ENCODE measurements at places on chromosomes 1 and 21.

- no peak for DNase-seq
Measured at GRCh38 chr1:209363112-209363511, 220.4 kb upstream of the CAMK1G start.

GRCh38 chr21:42698733-42699132 is 45.3 kb downstream of the PDE9A start:
- no peak for DNase-seq

DNA sequence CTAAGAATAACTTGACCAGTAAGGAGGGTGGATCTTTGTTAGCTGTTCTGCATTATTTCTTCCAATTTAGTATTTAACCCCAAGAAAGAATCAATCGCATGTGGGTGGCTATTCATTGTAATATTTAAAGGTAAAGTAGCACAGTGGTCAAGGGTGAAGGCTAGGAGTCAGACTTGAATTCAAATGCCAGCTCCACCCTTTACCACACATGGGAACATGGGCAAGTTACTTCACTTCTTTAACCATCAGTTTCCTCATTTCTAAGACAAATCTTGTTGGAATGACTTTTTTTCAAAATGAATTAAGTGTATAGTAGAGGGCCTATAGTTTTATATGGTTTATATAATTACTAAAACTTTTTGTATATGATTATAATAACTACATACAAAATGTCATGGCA is 71.3 kb upstream of the S1PR1 start:
- DNase-seq: no peak

DNA sequence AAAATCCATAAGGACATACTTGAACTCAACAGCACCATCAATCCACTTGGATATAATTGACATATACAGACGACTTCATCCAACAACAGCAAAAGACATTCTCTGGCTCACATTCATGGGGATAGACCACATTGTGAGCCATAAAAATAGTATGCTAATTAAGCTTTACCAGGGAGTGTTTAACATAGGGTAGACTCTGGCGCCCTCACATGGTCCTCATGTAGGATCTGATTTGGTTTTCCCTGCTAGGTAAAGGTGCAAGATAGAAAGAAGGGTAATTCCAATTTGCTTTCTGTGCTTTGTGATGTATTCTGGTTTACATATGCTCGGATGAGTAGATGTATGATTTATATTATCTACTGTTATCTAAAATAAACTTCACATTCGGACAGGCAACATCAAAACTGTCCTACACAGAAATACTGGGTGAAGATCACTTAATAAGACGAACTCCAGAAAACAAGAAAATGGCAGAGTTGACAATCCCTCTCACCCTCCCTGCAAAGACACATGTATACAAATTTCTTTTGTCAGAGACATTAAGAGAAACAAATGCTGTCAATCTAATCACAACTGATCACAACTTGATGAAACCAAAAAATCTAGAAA is 27.7 kb downstream of the CR1L start:
- peak; percentile 44 for DNase-seq

DNA sequence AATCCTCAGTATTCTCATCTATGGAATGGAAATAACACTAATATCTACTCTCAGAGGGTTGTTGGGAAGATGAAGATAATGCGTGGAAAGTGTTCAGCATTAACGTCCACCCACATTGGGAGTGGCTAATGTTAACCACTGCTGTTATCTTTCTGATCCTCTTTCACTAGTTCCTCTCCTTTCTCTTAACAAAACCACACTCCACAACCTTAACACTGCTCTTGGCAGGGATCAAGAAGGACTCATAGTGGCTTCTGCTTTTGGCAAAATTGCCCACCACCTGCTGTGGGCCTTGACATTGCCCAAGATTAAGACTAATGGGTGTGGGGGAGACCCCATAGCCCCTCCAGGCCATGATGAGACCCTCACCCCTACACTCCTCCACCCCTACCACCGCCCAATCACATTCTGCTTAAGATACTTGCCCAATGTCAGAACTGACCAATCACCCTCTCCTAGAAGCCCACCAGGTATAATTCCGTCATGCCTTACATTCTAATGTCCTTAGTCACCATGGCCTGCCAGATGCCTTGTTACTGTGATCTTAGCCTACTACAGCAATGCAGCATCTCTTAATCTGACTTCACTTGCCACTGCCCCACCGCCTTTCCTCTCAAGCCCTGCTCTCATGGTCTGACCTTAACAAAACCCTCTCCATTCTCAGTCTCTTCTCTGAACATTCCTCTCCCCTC is 27.1 kb downstream of the DHCR24 start:
- DNase-seq: no peak

GRCh38 chr1:229300099-229300757 is 29.3 kb downstream of the RAB4A start:
- no peak for DNase-seq

- DNase-seq: no peak
Measured at GRCh38 chr1:171139890-171140289, 45.2 kb upstream of the FMO2 start.

DNA sequence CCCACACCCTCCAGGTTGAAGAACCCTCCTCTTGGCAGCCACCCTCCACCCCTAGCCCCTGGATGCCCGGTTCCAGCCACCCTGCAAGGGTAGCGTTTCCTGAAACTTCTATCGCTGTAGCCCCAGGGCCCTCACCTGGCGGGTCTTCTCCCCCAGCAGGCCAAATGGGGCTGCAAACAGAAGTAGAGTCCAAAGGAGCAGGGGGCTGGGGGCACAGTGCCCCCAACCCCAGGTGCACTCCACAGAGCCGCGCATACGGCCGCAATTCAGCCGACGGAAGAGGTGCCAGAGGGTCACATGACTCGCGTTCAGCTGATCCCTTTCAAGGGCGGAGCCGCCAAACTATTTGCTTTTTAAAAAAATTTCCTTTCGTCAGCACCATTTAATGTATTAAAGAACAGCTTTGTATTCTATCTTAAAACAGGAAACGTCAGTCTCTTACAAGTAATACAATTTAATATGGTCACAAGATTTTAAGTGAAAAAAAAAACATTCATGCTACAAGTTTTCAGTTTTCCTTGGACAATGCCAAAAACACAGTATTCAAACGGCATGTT is at the start of gene GLMP:
Gene GLMP, minus strand, starts transcription at position 289 of the 557 bp plus-strand sequence. Its CDS starts 34 bp downstream, at position 255.
- peak; percentile 49 for DNase-seq

GRCh38 chr1:177975588-177976495 is 6.0 kb upstream of the SEC16B start:
- no peak for DNase-seq

DNA sequence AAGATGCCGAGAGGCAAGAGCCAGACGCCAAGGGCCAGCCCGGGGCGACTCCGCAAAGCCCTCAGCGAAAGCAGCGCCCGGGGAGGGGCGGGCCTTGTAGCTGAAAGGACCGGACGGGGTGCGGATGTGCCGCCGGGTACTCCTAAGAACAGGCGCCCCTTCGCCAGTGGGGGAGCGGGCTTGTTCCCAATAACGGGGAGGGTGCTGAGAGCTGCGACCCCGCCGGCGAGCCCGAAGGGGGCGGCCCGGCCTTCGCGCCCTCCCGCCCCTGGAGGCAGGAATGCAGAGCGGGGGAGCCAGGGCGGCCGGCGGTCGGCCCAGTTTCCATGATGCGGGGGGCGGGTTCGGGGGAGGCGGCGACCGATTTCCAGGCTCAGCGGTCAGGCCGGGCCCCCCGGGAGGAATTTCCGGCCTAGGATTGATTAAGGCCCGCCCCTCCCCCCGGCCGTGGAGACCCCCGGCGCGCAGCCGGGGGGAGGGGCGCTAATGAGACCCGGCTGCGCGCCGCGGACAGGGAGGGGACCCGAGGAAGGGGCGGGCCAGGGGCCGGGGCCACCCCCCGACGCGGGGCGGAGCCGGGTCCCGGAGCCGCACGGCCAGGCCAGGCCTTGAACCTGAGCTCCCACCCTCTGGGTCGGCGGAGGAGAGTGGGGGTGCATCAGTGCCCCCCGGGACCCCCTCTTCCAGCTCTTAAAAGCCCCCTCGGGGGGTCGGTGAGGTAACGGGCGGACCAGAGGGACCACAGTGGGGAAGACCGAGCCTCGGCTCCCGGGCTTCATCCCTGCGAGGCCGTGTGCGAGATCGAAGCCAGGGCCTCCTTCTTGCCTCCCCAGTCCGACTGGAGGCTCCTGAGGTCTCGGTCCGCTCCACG is 898 bp upstream of the TMEM200B start:
- peak; percentile 74 for DNase-seq

DNA sequence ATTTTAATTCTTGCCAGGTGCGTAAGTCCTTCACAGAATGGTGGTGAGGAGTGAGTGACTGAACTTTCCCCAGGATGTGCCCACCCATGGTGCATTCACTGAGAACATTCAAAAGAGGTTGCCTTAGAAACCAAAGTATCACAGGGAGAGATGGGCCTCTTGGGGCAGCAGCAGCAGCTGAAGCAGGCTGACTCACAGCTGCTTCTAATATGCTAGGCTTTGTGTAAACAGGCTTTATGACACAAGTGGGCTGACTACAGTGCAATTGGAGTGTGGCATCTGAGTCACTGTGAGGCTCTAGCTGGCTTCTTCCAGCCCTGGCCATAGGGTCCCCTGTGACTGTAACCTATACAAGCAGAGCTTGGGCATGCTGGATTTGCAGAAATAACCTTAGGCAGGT is 12.6 kb downstream of the PIGP start:
- DNase-seq: no peak

DNA sequence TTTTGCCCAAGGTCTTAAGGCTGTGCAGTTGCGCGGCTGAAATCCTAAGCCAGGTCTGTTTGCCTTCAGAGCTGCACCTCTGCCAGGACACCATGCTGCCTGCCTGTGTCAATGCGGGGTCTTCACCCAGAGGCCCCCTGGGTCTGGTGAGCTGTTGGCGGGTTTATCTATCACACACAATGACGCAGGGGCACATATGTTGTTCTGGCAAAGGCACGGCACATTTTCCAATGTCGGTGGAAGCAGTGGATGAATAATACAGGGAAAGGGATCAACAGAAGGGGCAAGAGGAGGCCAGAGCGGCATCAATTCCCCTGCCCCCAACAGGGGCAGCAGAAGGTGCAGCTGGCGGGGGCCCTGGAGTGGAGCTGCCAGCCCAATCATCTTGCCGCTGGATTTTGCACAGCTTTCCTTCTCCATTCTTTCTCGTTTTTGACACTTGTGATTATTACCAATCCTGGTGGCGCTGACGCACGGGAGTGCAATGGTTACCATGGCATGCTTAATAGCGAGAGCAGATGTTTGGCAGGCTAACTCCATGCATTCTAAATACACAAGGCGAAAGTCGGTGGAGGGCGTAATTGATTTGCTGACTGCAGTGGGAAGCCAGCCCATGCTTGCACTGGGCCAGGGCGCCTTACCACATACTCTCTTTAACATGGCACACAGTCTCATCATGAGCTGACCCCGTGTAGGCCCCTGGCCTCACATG is 45.8 kb upstream of the CYP2J2 start:
- DNase-seq: no peak

DNA sequence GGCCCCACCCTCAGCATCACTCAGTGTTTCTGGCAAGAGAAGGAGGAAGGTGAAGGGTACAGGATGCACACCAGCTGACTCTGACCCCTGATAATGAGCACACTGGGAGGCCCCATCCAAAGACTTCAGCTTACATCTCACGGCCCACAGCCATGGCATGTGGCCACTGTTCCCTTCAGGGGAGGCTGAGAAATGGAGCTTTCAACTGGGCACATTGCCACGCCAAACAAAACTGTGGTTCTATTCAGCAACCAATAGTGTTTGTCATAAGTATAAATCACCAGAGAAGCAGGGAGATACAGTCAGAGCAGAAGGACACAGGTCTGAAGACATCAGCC is 12.7 kb upstream of the TRAF3IP3 start:
- no peak for DNase-seq

DNA sequence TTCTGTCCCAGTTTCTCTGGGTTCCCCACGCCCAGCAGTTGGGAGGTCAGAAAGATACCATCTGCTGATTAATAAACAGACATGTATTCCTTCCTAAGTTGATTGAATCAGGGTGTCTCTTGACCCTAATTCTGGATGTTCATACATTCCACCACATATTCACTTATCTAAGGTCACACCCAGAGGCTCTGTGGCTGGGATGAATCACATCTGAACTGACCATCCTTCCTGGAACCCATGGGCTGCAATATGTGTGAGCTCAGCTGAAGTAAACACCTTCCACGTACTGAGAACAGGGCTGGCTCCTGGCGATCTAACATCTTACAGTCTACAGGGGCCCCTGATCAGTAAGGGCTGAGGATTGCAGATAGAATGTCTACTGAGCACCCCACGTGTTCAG is 20.5 kb upstream of the TRABD2B start:
- DNase-seq: no peak

GRCh38 chr1:235873045-235873444 is 6.3 kb upstream of the LYST start:
- peak; percentile 29 for DNase-seq

- DNase-seq: no peak
Measured at GRCh38 chr1:21669258-21670058, at the start of gene RAP1GAP. RAP1GAP (minus strand) TSS chr1:21669357; CDS start chr1:21620032, 49,325 bp downstream.

DNA sequence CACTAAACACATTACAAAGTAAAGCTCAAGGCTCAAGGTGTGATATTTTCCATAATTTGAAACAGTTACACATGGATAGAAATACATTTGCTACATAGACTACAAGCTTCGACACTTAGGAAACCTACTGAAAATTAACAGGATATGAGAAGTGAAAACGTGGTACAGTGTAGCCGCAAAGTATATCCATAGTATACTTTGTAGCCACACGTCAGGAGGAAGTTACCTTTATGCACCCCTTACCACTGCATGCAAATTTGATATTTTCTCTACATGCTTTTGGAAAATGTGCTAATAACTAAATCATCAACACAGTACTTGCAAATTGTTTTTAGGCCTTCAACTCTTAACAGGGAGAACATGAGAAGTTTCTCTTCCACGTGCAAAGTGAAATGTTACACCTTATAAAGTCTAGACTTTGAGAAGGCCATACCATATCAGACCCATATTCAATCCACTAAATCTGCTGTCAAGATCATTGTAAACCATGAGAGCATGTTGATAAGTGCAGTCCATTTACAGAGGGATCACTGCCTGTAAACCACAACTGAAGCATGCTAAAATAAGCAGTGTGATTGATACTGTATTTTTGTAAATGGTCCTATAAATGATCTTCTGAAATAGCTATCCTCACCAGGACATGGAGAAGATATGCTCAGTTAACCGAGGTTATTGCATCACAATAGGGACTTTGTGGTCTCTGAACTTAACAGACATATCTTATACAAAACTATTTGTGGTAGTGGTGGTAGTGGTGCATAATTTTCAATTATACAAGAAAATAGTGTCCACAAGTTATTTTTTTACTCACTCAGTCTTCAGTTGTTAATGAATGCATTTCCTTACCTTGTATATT is 64.7 kb downstream of the VAV3 start:
- DNase-seq: peak; percentile 24

DNA sequence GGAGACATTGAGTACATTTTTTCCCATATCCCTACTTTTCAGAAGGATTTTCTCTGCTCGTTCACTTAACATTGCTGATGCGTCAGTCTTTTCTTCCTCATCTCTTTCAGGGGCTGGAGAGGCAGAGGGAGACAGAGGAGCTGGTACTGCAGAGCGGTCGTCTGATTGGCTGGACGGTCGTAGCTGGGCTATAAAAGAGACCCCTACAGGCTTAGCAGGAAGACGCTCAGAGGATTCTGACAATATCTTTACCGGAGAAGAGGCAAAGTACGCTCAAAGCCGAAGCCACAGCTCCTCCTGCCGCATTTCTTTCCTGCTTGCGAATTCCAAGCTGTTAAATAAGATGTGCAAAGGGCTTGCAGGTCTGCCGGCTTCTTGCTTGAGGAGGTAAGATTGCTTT is at the start of gene RGS4:
Gene RGS4, plus strand, starts transcription at position 220 of the 400 bp plus-strand sequence. Its CDS starts 124 bp downstream, at position 344.
- DNase-seq: no peak

All from CD4-positive, CD25-positive, alpha-beta regulatory T cell (primary cell).